ENCODE measurements at places on chromosomes 11 and 22.
A peak's percentile ranks its signal among the peaks of the same experiment; 100 is the strongest.

DNA sequence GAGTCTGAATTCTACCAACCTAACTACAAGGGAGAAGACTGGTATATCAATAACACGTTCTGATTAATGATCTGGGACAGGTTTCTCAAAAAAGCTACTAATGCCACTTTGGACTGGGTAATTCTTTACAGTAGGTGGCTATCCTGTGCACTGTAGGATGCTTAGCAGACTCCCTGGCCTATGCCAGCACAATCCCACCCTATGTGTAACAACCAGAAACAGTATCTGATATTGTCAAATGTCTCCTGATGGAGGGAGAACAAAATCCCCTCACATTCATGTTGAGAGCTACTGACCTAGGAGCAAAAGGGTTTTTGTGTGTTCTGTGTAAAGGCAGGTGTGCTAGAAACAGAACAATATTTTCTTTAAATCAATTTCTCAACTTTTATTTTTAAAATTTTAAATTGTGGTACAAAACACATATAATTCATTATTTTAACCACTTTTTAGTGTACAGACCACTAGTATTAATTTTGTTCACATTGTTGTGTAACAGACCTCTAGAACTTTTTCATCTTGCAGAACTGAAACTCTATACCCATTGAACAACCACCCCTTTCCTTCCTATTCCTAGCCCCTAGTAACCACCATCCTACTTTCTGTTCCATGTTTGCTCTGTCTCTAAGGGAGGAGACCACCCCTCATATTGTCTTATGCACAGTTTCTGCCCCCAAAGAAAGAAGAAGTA, 2.1 kb upstream of the MS4A6A start:
- DNase-seq: no peak

GRCh38 chr11:119774172-119774763, 45.3 kb upstream of the NECTIN1 start:
- DNase-seq: peak; percentile 75

GRCh38 chr11:6682591-6682935, 577 bp downstream of the MRPL17 start:
- DNase-seq: no peak

DNA sequence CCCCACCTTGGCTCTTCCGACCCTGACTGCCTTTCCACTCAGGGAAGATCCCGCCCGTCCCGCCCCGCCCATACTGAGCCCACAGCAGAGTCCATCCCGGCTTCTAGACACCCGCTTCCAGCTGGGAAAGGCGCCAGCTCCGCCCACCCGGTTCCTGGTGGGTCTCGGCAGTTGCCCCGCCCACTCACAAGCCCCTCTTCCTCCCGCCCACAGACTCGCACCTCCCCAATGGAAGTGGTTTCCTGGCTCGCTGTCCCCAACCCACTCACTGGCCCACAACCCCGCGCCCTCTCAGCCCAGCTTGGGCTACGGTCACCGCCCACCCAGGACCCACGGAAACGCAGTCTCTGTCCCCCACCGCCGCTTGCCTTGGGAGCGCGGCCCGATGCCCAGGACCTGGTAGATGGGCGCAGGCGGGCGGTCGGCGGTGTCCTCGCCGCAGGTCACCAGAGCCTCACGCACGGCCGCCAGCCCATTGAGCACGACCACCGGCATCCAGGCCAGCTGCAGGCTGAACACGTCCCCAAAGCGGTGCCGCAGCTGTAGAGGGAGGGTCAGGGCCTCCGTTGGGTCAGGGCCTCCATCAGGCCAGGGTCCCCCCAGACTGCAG, 22.2 kb upstream of the CYP2D6 start:
- DNase-seq: peak; percentile 75

- peak; percentile 36 for DNase-seq
Measured at GRCh38 chr11:69209038-69209350, 53.3 kb downstream of the SMIM38 start.

GRCh38 chr11:8735094-8735493, 52.5 kb downstream of the RPL27A start:
- DNase-seq: no peak

DNA sequence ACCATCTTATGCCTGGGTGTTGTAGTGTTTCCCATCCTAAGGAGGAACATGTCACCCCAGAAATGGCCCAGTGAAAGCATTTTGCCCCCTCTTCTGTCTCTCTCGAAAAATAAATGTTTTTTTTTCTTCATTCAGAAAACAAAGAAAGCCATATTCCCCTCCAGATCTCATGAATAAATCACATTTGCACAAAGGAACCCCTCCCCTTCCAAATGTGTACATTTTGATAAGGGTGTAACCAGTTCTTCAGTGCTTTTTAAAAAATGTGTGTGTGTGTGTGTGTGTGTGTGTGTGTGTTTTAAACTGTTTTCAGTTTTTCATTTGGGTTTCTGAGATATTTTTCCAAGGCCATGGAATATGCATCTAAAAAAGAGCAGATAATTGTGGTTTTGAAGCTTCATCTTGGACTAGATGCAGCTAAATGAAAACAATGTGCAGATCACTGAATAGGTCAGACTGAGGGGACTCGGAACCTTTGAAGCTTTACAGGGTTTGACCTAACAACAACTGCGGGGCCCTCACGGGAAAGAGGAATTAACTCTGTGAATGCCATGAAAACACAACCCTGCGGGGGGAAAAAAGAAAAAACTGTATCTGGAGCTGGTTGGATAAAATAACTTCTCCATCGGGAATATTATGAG, 76.4 kb downstream of the YAP1 start:
- peak; percentile 39 for DNase-seq

GRCh38 chr22:28714043-28714628, 27.5 kb downstream of the CHEK2 start:
- DNase-seq: no peak

GRCh38 chr22:44660051-44660830, 41.8 kb upstream of the PRR5 start:
- DNase-seq: peak; percentile 49

GRCh38 chr22:31326877-31327276, 19.3 kb downstream of the PATZ1 start:
- DNase-seq: peak; percentile 14

DNA sequence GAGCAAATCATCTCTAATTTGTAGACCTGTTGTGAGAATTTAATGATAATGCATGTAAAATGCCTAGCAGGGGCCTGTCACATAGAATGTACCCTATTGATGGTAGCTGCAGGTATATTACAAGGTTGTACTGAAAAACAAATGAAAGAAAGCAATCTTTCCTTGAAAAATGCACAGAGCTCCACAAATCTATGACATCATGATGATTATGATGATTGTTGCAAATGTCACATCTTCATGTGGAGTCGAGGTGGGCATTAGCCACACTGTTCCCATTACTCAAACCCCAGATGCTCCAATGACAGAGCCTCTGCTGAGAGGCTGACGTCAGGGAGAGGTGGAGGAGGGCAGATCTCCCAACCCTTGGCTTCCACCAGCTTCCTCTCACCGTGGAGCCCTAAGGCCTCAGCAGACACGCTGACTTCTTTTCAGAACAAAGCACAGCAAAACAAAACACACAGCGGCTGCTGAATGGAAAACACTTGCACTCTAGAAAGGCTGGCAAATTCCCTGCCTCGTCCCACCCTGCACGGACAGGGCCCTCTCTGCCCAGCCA, 298.3 kb downstream of the KIRREL3 start:
- DNase-seq: no peak

- DNase-seq: no peak
Measured at GRCh38 chr11:11427542-11427941, 74.5 kb upstream of the CSNK2A3 start.

- DNase-seq: no peak
Measured at GRCh38 chr11:129222158-129222557, 30.0 kb upstream of the ARHGAP32 start.

DNA sequence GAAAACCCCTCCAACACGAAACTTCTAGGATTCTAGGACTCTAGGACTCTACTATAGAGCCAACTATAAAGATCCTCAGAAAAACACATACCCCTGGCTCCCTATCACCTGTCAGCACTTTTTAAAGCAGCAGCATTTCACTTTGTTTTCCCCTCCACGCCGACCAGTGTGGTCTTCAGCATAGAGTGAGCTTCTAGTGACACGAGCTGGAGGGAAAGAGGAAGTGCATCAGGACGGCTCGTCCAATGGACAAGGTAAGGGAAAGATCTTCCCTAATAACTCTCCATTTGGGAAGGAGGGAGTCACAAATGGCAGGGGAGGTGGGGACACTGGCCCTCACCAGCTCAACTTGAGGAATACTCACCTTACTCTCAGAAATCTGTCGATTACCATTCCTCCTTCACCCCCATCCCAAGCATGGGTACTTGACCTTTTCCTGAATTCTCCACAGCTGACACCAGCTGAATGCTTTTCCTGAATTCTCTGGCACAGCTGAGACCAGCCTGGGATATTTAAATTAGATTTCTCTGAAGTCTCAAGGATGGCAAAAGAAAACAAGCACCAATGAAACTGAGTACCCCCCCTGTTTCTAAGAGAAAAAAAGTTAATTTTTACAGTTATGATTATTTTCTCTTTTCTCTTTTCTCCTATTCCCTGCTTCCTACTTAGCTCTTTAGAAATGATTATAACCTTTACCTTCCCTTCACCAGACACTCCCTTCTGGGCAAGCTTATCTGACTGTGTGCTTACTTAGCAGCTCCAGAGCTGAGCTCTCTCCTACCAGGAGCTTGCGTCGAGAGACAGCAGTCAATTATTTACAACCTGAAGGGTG, 33.3 kb upstream of the NNMT start:
- peak; percentile 75 for DNase-seq

- peak; percentile 68 for DNase-seq
Measured at GRCh38 chr11:117614728-117615127, 182.3 kb downstream of the DSCAML1 start.

DNA sequence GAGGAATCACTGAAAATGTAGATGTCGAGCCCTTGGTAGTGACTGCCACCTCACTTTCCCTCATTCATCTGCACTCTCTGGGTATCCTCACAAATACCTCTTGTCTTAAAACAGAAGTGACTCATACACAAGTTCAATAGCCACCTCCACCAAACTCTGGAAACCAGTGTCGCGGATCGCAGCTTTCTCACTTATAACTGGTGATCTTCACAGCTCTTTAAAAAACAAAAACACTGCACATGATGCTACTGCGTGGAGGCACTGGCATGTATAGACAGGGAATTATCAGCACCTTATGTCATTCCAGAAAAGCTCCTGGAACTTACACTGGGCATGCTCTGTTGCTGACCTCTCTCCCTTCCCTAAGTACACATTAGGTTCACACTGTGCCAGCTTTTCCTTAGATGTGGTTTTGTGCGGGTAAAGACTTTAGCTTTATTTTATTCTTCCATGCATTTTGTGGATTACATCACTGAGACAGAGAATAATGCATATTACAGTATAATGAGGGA, 425.5 kb upstream of the CADM1 start:
- DNase-seq: no peak

DNA sequence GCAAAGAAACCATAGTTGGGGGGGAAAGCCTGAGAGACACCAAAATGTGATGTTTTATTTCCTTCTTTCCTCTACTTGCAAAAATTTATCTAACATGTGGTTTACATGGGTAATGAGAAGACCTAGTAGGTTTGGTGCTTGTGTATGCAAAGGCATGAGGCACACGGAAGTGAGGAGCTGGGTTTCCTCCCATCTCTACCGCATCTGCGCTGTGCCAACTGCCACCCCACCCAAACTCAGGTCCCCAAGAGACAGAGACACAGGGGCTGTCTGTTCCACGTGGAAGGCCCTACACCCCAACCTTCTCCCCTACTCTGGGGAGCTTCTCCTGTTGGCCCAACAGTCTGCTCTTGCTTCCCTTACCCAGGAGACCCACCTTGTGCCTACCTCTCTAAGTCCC, 4.8 kb downstream of the RTL6 start:
- DNase-seq: no peak

GRCh38 chr11:72037554-72038311, 39.0 kb downstream of the IL18BP start:
- no peak for DNase-seq

DNA sequence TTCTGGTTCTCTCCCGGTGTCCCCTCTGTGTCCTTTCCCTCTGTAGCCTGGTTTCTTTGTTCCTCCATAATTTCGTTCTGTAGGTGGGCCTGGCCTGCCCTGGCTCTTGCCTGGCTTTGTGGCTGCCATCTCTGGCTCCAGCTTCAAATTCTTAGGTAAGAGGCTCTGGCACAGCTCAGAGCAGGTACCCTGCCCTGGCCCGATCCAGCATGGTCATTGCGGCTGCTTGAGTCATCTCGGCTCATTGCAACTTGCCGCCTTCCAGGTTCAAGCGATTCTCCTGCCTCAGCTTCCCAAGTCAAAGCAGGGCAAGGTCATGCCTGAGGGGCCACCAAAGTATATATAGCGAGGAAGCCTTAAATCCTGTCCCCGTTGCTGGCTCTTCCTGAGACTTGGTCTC, 76.0 kb downstream of the OSBP2 start:
- no peak for DNase-seq

DNA sequence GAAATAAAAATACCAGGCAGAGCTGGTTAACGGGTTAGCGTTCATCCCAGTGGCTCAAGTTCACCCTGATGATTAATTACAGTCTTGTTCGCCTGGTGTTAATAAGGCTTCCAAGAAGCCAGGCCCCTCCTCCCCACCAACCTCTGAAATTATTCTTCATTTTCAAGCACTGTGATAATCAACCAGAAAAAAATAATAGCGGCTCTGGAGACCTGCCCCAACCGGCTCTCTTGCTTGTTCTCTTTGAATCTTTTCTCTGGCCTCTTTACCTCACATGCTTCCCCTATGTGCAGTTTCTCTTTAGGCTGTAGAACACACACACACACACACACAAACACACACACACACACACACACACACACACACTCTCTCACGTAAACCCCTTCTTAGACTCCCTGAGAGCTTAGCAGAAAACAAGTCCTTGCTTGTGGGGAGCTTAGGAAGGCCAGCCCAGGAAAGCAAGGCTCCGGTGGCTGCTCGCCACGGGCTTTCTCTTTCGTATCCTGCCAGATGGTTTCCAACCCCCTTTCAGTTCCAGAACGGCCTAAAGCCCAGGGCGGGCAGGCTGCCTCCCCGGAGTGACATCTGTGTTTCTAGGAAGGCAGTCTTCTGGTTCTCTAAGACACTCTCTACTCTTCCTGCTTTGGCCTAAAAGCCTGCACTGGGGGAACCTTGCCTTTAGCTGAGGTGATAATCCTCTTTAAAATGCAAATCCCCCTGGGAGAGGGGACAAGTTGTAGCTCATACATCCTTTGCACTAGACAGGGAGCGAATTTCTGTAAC, 106.4 kb upstream of the SESN3 start:
- DNase-seq: peak; percentile 8

- DNase-seq: no peak
Measured at GRCh38 chr22:23542933-23543332, 37.2 kb downstream of the IGLL1 start.

DNA sequence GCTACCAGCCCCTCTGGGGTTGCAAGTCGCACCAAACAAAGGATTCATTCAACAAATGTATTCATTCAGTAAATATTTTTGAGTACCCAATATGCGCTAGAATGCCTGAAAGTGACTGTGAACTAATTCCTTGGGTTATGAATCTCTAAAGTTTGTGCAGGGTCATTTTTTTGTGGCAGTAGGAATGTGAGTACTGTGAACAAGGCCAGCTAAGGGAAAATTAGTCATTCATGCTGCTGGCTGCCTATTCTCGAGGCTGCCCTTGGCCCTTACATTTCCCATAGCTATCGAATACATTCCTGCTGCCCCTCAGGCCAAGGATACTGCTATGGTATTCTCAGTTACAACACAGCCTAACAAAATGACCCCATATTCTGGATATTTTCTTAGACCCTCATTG, 141.6 kb downstream of the TRPC6 start:
- no peak for DNase-seq

Measured in H7 (cell line).